ENCODE measurements at places on chromosomes 6 and 20.

GRCh38 chr6:121460170-121460569 lies 24.7 kb downstream of the GJA1 start:
- DNase-seq: no peak

DNA sequence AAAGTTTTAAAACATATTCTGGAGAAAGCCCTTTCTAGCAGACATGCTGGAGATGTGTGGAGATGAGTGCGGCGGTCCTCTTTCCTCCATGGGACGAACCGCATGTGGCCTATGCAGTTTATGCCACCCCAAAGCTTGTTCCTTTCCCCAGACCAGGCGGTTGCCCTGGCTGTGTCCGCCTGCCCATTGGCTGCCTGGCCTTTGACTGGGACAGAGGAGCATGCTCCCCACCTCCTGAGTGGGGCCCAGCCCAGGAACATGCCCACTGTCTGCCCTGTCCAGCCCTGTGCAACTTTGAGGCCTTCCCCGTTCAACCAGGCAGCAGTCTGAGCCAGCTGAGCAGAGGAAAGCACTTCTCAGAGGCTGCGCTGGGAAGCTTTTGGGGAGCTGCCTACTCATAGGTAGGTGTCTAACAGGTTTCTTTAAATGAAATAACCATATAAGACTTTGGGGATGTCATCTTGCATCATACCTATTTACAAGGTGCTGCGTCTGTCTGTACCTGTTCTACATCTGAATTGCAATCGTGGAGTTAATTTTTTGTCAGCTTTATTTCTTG lies 20.6 kb downstream of the FOXC1 start:
- DNase-seq: no peak

DNA sequence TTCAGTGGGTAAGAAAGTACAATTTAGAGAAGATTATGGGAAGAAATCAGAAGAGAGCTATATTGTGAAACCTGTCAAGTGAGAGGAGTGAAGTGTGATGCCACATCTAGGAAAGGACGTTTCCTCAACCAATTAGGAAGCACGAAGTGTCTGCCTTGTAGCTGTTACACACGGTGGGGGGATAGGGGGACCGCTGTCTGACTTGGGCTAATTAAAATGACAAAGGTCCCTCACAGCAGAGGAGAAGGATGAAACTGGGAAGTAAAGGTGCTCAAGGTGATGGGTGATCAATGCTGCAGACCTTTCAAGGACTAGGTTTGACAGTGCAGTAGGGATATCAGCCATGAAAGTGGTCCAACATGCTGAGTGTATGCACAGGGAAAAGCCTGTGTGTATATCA lies 181.1 kb upstream of the PRSS16 start:
- DNase-seq: no peak

DNA sequence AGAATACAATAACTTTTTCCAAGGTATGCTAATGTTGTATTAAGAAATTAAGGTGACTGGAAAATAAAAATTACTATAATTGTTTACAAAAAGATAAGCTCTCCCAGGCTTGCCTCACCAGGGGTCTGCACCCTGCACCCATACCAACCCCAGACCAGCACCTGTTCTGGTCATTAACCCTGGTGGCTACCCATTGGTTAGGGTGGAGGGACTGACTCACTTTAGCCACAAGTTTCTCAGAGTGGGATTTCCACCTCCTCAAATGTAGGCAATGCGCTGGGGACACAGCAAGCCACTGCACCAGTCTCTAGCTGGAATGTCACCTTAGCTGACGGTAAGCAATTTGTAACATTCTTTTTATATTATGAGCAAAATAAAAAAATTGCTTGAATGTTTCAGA lies 83.1 kb downstream of the BFSP1 start:
- DNase-seq: no peak

DNA sequence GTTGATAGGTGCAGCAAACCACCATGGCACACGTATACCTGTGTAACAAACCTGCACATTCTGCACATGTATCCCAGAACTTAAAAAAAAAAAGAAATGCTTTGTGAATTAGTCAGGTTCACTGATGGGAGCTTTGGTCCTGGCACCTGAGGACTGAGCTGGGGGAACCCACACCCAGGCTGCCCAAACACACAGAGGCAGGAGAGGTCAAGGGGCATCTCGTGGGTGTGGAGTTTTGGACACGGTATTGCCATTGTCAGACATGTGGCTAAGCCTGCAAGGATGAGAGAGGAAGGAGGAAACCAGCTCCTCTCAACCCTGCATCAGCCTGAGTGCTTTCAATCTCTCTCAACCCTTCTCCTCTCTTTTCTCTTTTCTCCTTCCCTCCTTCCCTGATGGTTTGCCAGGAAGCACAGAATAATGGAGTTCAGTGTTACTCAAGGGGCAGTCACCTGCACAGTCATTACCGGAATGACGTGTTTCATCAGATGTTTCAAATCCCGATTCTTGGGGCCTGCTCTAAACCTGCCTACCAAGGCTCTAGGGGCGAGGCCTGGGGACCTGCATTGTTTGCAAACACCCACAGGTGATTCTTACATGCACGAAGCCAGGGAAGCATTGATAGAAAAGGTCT lies 89.9 kb upstream of the NEDD9 start:
- DNase-seq: no peak

All from hepatic stellate cell (primary cell).